GM23338 (cell line): ENCODE measurements at places on chromosomes 7 and 10. TPM values are rescaled to one million over a fixed set of nuclear protein-coding genes. Genes with fewer than 3 reads are reported as not detected.

The ZFAND2A gene
- 14.4 and 15.3 TPM in 2 replicates for total RNA-seq

The TRIM73 gene
- 0.31 and 0.54 TPM in 2 replicates for total RNA-seq

The RASA4B gene
- total RNA-seq, result 1.5 and 4.2 TPM in 2 replicates

- no peaks in the 10 kb centered on the region for H3K27me3 ChIP-seq
- H3K27ac ChIP-seq, result no peak overlapping the region
- no peaks in the 10 kb centered on the region for H3K4me1 ChIP-seq
- no peak for DNase-seq
These were observed 14.7 kb downstream of the TMEM60 start for GRCh38 chr7:77783545-77783944.

GRCh38 chr10:69180525-69181204 lies 631 bp downstream of the SUPV3L1 start:
- peak; percentile 55 for DNase-seq
- H3K27me3 ChIP-seq, result no peaks in the 10 kb centered on the region
- peaks cover 5% of the 10 kb centered on the region for H3K4me1 ChIP-seq
- H3K36me3 ChIP-seq, result no peaks in the 10 kb centered on the region

DNA sequence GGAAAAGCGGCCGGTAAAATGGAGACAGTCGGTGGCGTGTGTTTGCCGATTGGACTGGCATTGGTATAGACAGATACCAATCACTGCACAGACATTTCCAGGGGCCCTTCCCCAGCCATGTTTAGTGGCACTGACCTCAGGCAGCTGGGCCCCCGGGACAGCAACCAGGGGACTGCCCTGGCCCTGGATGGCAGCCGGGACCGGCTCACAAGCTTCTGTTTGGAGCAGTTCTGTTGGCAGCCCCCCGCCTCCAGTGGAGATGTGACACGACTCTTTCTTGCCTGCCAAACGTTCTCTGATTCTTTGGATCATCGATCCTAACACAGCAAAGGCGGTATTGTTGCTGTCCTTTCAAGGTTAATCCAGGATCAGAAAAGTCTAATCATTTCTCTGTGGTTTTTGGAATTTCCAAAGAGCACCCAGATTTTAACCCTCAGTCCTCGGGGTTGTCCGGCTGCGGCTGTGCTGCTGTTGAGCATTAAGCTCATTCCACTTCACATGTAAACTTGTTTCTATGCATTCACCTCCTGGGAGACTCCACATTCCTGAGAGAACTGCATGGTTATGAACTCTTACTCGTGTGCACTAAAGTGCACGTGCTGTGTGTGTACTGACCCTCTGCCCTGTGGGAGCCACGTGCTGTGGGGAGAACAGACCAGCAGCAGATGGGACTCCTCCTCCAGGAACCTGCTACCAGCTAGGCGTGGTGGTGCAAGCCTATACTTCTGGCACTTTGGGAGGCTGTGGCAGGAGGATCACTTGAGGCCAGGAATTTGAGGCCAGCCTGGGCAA lies 46.0 kb downstream of the FOXK1 start:
- H3K27me3 ChIP-seq, result no peaks in the 10 kb centered on the region
- no peak overlapping the region for H3K4me3 ChIP-seq
- no peaks in the 10 kb centered on the region for H3K4me1 ChIP-seq
- DNase-seq, result no peak
- H3K27ac ChIP-seq, result no peak overlapping the region

The MBLAC1 gene
- 5.0 and 5.7 TPM in 2 replicates for total RNA-seq

The BPGM gene
- 16.8 and 16.9 TPM in 2 replicates for total RNA-seq
